ENCODE measurements at places on chromosomes 3 and 15.
A peak's percentile ranks its signal among the peaks of the same experiment; 100 is the strongest.

GRCh38 chr3:153404157-153404556 is 242.1 kb downstream of the RAP2B start:
- DNase-seq: no peak

- DNase-seq: peak; percentile 97
Measured at GRCh38 chr3:44962621-44963393, 13.2 kb downstream of the ZDHHC3 start.

- no peak for DNase-seq
Measured at GRCh38 chr3:43160664-43161063, 54.8 kb upstream of the POMGNT2 start.

DNA sequence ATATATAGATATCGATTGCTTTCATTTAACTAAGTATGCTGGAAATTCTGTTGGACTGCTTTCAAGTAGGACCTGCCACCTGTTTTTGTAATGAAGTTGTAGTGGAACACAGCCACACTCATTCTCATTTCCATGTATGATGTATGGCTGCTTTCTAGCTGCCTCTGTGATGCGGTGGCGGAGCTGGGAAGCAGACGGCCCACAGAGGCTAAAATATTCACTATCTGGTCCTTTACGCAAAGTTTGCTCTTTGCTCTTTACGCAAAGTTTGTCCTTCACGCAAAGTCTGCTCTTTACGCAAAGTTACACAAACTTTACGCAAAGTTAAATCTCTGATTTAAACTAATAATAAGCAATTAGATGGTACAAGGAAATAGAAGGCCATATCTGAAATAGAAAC is 91.5 kb downstream of the DLG1 start:
- no peak for DNase-seq

- no peak for DNase-seq
Measured at GRCh38 chr3:55690177-55690576, 203.1 kb upstream of the WNT5A start.

GRCh38 chr3:98339031-98339430 is 14.6 kb upstream of the OR5K4 start:
- no peak for DNase-seq

DNA sequence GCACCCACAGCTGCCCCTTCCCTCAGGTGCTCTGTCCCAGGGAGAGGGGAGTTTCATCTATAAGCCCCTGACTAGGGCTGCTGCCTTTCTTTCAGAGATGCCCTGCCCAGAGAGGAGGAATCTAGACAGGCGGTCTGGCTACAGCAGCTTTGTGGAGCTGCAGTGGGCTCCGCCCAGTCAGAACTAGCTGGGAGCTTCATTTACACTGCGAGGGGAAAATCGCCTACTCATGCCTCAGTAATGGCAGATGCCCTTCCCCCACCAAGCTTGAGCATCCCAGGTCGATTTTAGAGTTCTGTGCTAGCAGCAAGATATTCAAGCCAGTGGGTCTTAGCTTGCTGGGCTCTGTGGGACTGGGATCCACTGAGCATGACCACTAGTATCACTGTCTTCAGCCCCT is 181.2 kb upstream of the RARB start:
- no peak for DNase-seq

GRCh38 chr3:55406696-55407425 is 80.2 kb downstream of the WNT5A start:
- no peak for DNase-seq

GRCh38 chr15:73318463-73319351 is 50.1 kb downstream of the HCN4 start:
- DNase-seq: no peak

DNA sequence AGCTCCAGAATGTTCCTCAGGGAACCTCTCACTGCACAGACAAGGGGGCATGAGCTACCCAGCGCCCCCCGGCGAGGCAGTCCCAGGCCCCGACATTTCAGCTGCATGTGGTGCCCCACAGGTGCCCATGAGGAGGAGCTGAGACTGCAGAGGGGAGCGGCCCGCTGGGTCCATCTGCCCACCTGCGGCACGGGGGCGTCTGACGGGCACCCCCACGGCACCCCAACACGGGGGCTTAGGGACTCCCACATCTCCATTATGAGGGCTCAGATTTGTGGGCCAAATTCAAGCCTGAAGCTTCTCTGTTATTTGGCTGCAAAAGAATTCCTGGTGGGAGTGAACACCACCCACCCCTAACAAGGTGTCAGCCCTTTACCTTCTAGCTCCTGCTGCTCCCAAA is 258.4 kb downstream of the UACA start:
- DNase-seq: no peak

GRCh38 chr3:133856316-133856715 is 39.4 kb downstream of the RAB6B start:
- no peak for DNase-seq

DNA sequence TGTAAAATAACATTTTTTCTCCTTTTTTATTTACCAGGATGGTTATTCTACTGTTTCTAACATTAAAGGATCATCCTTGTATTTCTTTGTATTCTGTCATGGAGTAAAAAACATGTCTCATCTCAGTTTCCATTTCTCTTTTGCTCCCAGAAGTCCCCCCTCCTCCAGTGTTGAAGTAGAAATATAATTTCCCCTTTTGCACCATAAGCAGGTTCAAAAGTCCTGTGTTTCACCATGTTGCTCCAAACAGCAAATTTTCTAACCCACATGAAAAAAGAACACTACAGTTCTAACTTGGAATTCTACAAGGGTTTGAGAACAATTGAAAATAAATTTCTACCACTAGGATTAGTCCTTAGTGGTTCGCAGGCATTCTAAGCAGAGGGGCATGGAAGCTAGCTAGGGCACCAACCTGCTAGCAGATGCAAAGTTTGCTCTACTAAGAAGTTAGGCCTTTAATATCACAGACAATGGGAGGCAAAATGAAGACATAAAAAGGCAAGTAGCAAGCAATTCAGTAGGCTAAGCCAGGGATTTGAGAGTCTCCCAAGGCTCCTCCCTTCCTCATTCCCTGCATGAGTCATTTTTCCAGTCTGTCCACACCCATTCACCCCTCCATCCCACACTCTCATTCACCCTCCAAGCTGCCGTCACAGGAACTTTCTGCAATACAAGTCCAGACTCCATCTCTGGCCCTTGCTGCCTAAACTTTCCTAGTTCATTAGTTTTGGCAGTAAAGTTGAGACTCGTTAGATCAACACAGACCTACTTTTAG is 2.3 kb upstream of the MBNL1 start:
- DNase-seq: no peak

GRCh38 chr3:129554356-129555152 is 11.6 kb downstream of the H1-8 start:
- no peak for DNase-seq

DNA sequence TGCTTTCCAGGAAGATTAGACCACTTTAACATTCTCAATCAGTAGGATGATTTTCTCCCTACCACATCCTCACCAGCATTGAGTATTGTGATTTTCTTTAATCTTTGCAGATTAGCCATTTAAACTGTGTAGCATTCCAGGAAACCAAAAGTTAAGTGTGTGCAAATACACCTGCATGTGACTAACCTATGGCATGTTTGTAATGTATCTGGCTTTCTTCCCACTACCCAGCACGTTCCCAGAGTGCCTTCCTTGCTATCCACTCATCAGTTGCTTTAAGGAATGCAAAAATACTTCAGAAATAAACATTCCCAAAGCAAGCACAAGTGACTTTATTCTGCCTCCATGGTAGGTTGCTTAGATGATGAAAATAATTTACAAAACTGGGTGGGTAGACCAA is 74.2 kb downstream of the ATG7 start:
- no peak for DNase-seq

DNA sequence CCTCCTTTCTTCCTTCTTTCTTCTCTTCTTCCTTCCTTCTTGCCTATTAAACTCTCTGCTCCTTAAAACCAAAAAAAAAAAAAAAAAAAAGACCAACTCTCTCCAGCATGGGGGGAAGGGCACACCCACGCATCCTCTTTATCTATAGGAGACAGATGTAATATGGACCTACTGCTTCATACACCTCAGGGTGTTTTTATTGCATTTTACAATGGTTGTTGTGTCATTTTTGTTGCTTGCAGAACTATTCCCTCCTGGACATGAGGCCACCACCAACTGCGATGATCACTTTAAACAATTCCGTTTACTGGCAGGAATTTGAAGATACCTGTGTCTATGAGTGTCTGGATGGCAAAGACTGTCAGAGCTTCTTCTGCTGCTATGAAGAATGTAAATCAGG is 561.4 kb downstream of the GABRG3 start:
- no peak for DNase-seq

GRCh38 chr3:64016941-64017620 is 6.2 kb downstream of the PSMD6 start:
- DNase-seq: no peak

GRCh38 chr15:59918994-59919951 is 84.8 kb upstream of the FOXB1 start:
- DNase-seq: no peak

- no peak for DNase-seq
Measured at GRCh38 chr3:62559831-62560445, 186.6 kb upstream of the FEZF2 start.

DNA sequence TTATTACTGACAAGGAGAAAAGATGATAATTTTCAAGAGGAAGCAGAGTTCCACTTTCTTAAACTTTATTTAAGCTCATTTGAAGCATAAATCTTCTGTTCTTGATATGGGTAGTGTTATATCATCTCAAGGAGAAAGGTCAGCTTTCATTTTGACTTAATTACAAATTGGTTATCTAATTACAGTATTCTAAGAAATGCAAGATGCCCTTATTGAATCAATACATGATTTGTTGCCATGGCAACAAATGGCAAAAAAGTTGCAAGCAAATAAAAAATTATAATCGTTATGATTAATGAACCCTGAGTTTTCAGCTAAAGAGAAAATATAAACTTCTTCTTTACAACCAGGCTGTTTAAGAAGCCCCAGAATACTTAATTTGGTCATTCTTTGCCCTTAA is 622.7 kb downstream of the RBMS3 start:
- DNase-seq: no peak

DNA sequence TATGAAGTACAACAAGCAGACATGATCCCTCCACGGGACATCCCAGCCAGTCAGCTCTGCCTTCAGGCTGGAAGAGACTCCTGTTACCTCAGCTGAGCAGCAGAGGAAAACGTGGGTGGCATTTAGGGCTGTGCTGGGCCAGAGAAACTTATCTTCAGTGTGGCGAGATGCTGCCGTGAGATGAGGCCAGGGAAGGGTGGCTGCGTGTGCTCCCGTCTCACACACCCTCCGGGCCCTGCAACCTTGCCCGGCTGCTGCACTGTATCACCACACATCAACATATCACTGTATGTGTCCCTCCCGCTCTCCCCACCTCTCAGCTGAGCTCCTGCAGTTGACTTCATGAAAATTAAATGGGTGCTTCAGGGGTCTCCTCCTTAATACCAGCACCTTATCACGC is 23.4 kb downstream of the BMF start:
- DNase-seq: no peak

- no peak for DNase-seq
Measured at GRCh38 chr15:25431836-25432561, 6.8 kb downstream of the UBE3A start.

GRCh38 chr3:164641071-164641470 is 437.2 kb downstream of the SI start:
- DNase-seq: no peak

DNA sequence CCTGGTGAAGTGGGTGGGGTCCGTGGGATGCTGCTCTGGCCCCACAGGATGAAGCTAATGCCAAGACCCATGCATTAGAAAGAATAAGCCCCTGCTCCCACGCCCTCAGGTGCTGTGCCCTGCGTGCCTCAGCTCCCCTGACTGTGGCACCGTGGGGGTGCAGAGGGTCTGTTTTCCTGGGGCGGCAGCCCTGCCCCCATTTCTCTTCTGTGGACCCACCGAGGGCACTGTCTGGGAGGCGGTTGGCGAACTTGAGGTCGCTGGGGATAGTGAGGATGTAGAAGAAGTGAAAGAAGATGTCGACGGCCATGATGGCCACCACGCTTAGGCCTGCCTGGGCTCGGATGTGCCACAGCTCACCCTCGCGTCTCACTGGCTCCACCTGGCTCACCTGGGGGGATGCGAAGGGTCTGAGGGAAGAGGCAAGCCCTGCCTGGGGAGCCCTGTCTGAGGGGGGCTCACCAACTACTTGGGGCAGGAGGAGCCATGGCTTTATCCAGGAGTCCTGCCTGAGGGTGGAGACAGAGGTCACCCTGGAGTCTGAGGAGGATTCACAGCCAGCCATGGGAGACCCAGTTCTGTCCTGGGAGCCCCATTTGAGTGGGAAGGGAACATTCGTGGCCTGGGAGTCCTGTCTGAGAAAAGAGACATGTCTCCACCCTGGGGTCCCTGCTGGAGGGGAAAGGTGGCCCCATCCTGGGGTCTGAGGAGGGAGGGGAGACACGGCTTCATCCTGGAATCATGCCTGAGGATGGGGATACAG is 5.1 kb downstream of the HHATL start:
- DNase-seq: no peak

DNA sequence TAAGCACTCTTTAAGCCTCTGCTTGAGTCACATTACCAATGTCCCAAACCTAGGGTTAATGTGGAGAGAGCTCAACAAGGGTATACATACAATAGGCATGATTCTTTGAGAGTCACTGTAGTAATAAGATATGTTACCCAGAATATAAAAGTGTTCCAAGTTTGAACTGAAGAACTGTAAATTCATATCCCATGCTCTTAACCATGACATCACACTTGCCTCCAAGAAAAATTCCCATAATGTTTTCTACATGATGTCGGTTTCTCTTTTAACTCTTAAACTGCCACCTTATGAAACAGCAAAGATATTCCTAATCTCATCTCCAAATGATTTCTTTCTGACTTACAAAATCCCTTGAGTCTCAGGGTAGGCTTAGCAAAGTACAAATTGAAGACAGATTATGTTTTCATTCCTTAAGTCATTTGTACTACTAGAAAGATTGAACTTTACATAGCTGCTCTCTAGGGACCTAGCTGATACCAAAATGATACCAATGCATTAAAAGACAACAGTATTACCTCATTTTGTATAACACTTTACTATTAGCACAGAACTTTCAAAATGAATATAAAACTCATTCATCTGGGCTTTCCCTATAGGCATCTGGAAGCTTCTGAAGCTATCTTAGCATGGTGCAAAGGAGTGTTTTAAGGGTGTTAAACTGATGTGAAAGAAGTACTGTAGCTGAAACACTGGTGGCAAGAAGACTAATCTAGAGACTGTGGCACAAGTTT is 127.1 kb downstream of the KCNMB2 start:
- no peak for DNase-seq

- DNase-seq: no peak
Measured at GRCh38 chr15:66216806-66217205, 36.7 kb downstream of the MEGF11 start.

- DNase-seq: no peak
Measured at GRCh38 chr3:37467761-37468160, 293.4 kb upstream of the LRRFIP2 start.

- no peak for DNase-seq
Measured at GRCh38 chr3:126270145-126270811, 86.9 kb downstream of the KLF15 start.

GRCh38 chr3:179969525-179969924 is 67.2 kb downstream of the PEX5L start:
- no peak for DNase-seq

DNA sequence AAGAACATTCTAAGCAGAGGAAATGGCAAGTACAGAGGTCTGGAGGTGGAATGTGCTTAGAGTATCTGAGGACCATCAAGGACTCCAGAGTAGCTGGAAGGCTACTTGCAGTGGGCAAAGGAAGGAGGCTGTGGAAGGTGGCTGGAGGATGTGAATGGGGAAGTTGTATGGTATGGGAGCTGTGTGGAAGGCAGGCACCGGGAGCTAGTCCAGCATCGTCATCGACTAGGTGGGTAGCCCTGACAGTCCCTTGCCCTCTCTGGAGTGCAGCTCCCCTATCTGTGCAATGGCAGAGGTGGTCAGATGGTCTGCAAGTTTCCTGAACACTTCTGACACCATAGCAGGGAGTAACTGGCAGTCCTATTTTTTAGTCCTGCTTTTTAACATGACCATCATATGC is 19.3 kb downstream of the CCDC13 start:
- no peak for DNase-seq
